ENCODE measurements at places on chromosomes 7 and 10.

- no peak for DNase-seq
Observed at GRCh38 chr7:123655614-123656013, at the start of gene LMOD2. TSS of gene LMOD2 (plus strand) at chr7:123655866. CDS start at chr7:123655964, 98 bp downstream.

- DNase-seq: no peak
Observed at GRCh38 chr7:121385800-121386179, 10.3 kb downstream of the FAM3C start.

DNA sequence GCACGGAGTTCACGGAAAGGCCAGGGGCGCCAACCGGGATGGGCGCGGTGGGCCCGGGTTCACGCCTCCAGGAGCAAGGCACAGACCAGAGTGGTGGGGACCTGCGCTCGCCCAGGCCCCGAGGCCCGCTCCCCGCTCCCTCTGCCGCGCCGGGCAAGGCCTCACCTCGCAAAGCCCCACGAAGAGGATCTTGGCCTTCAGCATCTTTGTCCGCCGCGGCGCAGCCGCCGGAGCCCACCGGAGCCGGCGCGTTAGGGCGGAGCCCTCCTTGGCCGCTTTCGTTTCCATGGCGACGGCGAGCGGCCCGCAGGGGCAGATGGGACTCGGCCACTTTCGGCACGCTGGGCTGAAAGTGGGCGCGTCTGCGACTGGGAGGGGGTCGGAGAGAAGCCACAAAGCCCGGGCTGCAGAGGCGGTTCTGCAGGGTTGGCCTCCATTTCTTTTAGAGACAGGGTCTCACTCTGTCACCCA lies 944.4 kb upstream of the ZNF722 start:
- no peak for DNase-seq

GRCh38 chr10:75250934-75251333 lies 15.2 kb upstream of the COMTD1 start:
- no peak for DNase-seq

DNA sequence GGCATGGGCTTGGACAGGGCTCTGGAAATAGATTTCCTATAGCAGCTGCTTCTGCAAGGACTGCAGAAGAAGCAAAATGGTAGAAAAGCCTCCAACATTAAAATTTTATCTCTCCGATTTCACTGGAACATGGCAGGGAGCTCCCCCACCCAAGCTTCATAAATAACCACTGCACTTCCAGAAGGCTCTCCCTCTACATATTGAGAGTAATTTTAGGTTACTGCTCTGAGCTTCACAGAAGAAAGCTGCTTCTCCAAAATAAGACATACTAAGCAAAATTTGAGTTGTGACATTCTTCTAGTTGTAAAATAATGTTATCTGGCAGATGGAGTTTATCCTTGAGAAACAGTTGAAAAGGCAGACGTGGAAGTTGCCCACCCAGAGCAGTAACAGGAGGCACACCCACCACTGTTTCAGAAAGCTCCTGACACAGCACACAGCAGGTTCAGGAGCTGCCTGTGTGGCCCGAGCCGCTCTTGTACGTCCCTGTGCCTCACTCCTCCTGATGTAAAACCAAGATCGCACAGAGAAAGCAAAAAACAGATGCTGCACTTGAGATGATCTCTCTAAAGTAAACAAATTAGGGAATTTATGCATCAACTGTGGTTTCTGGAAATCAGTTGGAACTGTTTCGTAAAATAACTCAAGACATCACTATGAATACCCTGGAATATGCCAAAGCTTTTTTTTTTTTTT lies 621.0 kb downstream of the PARD3 start:
- no peak for DNase-seq

DNA sequence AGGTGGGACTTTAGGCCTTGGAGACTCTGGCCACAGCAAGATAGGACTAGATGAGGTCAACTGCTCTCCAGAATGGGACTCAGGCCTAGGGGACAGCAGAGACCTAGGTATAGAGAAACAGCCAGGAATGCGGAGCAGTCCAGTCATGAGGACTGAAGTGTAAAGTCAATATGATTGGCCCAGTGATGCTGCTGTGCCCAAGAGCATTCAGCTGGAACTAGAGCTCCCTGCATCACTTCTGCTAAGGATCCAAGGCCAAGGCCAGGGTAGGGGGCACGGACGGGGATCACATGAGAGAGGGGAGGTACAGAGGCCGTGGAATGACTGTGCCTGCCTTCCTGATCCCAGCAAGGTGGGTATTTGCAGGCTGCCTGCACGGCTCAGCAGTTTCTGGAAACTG lies 237.9 kb downstream of the FRMD4A start:
- DNase-seq: no peak

- no peak for DNase-seq
Observed at GRCh38 chr10:71078454-71079145, 133.8 kb upstream of the UNC5B start.

DNA sequence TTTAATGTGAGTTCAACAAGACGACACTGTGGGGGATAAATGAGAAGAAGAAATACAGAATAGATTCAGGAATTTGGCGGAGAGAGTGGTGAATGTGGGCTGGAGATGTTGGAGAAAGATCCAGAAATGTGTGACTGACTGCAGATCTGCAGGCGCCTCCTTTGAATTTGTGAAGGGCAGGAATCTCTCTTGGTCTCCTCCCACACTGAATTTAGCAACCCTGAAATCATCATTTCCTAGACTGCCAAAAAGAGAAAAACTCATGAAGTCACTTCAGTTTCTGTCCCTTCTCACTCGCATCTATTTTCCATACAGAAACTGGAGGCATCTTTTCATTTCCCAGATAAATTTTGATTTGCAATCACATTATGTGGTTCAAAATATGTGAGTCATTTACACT lies 128.7 kb downstream of the GNAI1 start:
- DNase-seq: no peak
